Heart right ventricle (tissue), 16 donors: ENCODE measurements at places on chromosomes 7 and 10. TPM values are rescaled to one million over a fixed set of nuclear protein-coding genes. Genes with fewer than 3 reads are reported as not detected.

The PIP gene
- not detected for total RNA-seq

The CYP2W1 gene
- total RNA-seq, result not detected

The EIF4EBP2 gene
- total RNA-seq, result 101 TPM

The RBM48 gene
- 10.1 TPM for total RNA-seq

The SLC18A3 gene
- not detected for total RNA-seq

The STK31 gene
- 0.19 TPM for total RNA-seq

The AEBP1 gene
- 25.4 TPM for total RNA-seq

The C7orf33 gene
- not detected for total RNA-seq

The ETV1 gene
- 64.9 TPM for total RNA-seq
